Fibroblast of skin of left quadriceps (primary cell): ENCODE measurements at places on chromosomes 16 and 17.

- no peak for DNase-seq
These were observed 36.8 kb downstream of the HS3ST3B1 start for GRCh38 chr17:14337596-14338079.

- DNase-seq = no peak
These were observed 1.5 kb downstream of the ATXN7L3 start for GRCh38 chr17:44197980-44198720.

DNA sequence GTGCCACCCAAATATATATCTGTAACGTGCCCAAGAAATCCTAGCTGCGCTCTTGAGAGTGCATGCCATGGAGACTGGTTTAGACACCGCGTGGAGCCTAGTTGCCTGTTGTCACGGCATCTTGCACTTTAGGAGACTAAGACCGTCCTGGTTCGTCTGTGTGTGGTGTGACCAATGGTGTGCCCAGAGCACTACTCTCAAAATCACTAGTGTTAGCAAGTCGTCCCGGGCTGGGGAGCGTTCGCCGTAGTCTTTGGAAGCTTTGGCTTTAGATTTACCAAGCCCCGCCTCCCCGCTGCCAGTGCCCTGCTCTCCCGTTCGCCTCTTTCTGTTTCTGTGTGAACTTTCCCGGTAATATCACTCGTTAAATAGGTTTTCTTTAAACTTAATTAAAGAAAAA is 27.0 kb downstream of the CLUH start:
- DNase-seq = no peak

- DNase-seq = no peak
These were observed 26.7 kb upstream of the ERN1 start for GRCh38 chr17:64156670-64157069.

DNA sequence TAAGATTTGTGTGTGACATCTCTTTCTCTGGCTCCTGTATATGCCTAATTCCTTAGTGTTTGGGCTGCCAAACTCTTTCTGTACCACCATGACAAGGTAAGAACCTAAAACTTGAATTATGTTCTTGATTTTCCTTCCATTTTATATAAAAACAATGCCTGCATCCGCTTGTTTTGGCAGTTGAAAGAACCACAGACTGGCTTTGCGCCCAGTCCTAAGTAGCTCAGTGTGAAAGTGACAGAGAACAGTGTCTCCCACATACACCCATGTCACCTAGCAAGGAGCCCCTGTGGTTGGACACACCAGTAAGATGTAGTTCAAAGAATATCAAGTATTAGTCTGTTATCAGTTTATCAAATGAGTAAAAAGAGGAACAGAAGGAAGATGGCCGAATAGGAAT is 40.7 kb upstream of the SLC6A2 start:
- no peak for DNase-seq
